Gastrocnemius medialis (tissue), 4 donors: ENCODE measurements at places on chromosomes 4 and X.

DNA sequence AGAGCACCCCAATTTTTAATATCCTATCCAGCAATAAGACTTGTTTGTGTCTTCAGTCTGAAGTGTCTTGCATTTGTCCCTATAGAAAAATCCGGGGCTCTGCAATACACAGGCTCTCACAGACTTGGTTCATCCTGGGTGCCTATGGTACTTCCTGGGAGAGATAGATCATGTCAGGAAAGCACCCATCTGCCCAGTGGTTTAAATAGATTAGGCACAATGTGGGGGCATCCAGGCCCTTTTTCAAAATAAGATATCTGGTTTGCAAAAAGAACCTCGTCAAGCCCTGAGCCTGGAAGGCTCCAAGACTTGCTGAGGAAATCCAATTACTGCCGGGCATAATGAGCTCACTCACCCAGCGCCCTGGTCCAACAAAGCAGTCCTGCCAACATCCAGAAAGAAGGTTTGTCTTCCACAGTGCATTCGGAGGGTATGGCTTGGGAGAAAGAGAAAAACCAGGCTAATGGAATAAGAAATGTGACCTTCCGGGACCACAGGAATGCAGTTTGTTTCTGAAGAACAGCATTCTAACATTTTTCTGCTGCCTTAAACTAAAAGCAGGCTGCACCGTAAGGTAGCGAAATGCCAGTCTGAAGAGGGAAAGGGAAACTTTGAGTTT lies 11.6 kb downstream of the JAKMIP1 start:
- no peak for DNase-seq

- no peak for DNase-seq
These were observed 78.0 kb downstream of the PRDM5 start for GRCh38 chr4:120844528-120844921.

DNA sequence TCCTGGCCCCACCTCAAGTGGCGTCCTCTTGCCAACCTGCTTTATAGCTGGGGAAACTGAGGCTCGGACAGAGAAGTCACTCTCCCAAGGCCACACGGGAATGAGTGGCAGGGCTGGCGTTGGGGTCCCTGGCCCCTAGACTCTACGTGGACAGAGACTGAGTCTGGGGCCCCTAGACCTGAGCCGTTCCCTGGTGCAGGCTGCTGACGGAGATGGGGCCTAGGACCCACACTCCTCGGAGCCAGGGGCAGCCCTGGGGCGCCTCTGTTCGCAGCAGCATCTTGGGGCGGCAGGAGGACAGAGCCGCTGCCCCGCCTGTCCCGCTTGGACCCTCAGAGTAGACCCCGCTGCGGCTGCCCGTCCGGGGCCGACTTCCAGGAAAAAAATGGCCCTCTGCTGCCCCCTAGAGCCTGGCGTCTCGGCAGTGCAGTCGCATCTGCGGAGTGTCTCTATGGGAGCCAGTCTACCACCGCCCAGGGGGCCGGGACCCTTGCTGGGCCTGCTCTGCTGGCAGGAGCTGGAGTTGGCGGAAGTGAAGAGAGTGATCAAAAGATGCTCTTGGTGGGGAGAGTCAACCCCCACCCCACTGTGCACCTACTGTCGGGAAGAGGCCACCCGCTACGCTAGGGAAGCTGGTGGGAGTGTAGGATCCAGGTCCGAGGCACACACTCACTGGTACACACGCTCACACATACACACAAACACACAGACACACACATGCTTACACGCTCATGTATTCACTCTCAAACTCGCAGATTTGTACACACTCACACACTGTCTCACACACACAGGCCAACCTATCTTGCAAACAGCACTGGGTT lies 220.1 kb downstream of the AFAP1 start:
- DNase-seq = no peak

DNA sequence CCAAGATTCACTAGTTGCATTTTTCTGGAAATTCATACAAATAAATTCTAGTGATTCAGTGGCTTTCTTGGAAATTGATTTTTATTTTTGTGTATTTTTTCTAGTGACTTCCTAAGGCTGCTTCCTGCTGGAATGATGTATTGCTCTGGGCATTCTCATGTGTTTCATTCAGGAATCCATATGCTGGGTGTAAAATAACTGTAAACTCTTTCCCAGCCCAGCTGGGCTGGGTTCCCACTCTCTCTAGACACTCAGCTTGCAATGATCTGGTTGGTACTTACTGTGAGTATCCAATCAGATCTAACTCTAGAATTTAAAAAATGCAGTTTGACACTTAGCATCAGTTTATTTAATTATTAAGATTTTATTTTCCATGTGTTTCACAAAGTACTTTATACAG lies 882.2 kb downstream of the STIM2 start:
- DNase-seq = no peak

- no peak for DNase-seq
These were observed 6.5 kb upstream of the SMARCA1 start for GRCh38 chrX:129529685-129530281.

- no peak for DNase-seq
These were observed 88.6 kb upstream of the PTCHD1 start for GRCh38 chrX:23246001-23246400.

- no peak for DNase-seq
These were observed 27.1 kb upstream of the SLC9B1 start for GRCh38 chr4:103046416-103047290.

DNA sequence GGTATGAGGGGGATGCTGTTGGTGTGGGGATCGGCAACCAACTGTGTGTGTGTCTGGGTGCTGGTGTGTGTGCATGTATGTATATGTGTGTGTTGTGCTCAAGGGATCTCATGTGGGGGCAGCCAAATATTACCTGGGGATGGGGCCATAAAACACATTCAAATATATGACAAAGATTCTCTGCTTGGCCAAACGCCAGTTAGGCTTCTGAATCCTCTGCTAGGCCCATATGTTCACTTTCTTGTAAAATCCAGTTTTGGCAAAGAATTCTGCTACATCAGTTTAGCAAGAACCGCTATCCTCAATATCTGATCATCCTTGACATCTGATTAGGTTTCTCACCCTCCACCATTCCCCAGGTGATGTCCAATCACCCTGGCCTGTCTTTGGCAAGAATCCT lies 106.6 kb downstream of the RASL11B start:
- DNase-seq = no peak

GRCh38 chrX:81392396-81392795 lies 190.5 kb downstream of the SH3BGRL start:
- DNase-seq = no peak

DNA sequence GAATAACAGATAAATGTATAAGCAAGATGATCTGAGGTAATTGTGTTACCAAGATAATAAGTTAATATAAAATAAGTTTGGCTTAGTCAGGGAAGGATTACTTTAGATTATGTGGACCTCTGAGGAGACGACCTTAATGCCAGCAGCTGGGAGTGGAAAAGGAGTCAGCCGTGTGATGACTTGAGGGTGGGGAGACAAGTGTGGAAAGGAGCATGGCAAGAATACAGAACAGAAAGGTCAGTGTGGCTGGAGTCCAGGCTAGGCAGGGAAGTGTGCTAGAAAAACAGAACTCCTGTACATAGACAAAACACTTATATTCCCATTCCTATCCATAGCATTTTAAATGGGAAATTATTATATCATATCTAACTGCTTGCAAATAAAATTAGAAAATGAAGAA lies 138.8 kb downstream of the PDLIM5 start:
- DNase-seq = no peak

- no peak for DNase-seq
These were observed 1494.5 kb downstream of the TECRL start for GRCh38 chr4:62914758-62915157.

GRCh38 chr4:1333256-1333655 lies 13.8 kb upstream of the UVSSA start:
- DNase-seq = no peak

GRCh38 chr4:102625232-102625930 lies 124.2 kb downstream of the NFKB1 start:
- DNase-seq = no peak
